Stimulated activated CD8-positive, alpha-beta memory T cell treated with anti-CD3 and anti-CD28 coated beads, Interleukin-12 subunit alpha, Interleukin-12 subunit beta, amount 100 ng/mL, for 1 hour (primary cell): ENCODE measurements at places on chromosomes 6 and 20.

GRCh38 chr6:38021029-38021428, 201.5 kb downstream of the ZFAND3 start:
- no peak for DNase-seq

DNA sequence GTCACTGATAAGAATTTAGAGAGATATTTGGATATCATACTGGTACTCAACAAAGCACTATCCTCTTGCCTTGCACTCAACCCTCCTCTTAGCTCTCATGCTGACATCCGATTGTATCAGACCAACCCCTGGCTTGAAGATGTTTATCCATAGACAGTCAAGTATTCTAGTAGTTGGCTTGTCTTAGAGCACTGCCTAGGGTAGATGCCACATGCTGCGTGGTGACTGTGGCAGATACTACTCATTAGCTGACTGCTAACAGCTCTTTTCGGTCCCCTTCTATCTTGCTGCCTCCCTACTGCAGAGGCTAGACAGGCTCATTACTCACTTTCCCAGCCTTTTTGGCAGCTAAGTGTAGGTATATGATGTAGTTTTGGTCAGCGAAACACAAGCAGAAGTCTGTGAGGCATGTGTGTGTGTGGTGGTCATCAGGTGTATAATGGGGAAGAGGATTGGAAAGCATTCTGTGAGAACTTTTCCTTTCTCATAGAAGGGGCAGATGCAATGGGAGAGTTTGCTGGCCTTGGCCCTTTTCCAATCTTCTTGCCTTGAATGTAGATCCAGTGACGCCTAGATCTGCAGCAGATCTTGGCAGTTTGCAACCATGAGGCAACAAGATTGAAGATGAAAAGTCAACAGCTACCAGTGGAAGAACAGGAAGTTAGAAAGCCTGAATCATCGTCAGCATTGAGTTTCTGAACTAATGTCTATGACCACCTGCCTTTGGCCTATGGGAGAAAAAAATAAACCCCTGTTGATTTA, 4.4 kb upstream of the IFNGR1 start:
- no peak for DNase-seq

- DNase-seq, result no peak
These were observed 209.7 kb upstream of the SUPT3H start for GRCh38 chr6:45587229-45588060.

- DNase-seq, result no peak
These were observed 52.8 kb upstream of the AKIRIN2 start for GRCh38 chr6:87754828-87755227.

DNA sequence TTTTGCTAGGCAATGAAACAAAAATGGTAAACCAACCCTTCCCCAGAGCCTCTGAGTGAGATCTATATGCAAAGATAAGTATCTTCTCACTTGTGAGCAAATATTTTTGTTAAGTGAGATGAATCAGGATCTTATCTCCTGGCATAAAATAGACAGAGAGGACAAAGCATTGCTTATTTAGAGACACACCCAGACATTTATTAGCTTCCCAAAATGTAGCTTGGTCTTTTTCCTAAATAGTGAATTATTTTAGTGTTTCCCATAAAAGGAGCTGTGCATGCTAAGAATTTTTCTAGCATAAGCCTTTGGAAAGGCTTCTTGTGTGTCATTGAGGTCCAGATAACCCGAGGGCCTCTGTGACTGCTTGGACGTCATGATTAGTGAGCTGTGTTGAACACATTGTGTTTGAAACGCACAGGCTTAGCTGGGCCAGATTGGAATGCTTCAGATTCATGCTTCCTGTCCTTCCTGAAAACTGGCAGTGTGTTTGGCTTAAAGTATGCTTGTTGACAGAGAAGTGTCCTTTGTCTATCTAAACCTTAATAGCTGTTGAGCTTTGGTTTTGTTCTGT, 16.5 kb downstream of the MTHFD1L start:
- DNase-seq, result no peak

GRCh38 chr6:90214461-90214860, 82.2 kb downstream of the BACH2 start:
- no peak for DNase-seq

- DNase-seq, result no peak
These were observed 23.9 kb upstream of the E2F3 start for GRCh38 chr6:20377623-20378265.

GRCh38 chr20:24634855-24635254, 165.4 kb downstream of the SYNDIG1 start:
- no peak for DNase-seq

GRCh38 chr6:16273256-16273655, 34.9 kb downstream of the GMPR start:
- no peak for DNase-seq

DNA sequence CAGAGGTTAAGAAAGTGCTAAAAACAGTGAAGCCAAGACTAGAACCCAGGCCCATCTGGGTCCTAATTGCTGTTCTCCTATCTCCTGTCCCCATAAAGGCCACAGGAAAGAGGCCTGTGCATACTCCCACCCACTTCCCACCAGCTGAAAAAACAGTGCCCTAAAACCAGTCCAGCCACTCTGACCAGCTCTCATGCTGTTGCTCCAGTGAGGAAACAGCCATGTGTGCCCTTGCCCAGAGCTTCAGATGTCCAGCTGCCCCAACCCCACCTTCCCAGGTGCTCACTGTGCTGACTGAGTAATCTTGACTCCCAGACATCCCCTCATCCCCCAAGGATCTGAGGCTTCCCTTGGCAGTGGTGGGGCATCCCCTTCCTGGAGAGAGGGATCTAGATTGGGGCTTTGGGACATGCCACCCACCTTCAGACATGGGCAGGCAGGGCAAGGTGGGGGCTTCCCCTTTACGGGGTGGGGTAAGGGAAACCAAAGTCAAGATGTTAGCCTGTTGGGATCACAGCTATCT, 28.7 kb downstream of the KCNK5 start:
- DNase-seq, result no peak

- no peak for DNase-seq
These were observed 196.5 kb upstream of the THBS2 start for GRCh38 chr6:169450097-169450496.

DNA sequence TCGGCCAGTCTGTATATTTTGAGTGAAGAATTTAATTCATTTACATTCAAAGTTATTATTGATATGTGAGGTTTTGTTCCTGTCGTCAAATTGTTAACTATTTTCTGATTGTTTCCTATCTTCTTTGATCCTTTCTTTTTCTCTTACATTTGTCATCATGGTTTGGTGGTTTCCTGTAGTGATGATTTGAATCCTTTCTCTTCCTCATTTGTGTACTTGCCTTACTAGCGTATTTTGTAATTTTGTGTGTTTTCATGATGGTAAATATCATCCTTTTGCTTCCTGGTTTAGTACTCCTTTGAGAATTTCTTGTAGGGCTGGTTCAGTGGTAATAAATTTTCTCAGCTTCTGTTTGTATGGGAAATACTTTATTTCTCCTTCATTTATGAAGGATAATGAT, 151.7 kb upstream of the CEP162 start:
- no peak for DNase-seq

DNA sequence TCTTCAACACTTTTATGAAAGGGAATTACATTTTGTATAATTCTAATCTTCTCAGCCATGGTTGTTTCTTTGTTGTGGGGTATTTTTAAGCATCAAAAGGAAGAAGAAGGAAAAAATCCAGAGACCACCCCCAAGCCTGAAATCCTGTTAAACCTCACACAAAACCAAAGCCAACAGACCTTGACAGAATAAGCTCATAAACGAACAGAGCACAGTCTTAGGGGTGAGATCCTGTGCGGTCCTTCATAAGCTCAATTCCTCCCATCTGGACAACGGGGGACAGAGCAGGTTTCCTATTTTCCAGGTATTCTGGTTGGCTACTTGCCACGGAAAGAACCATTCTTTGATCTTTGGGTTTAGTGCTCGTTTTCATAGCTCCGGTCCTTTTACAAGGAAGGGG, 151.3 kb upstream of the SULF2 start:
- DNase-seq, result no peak

DNA sequence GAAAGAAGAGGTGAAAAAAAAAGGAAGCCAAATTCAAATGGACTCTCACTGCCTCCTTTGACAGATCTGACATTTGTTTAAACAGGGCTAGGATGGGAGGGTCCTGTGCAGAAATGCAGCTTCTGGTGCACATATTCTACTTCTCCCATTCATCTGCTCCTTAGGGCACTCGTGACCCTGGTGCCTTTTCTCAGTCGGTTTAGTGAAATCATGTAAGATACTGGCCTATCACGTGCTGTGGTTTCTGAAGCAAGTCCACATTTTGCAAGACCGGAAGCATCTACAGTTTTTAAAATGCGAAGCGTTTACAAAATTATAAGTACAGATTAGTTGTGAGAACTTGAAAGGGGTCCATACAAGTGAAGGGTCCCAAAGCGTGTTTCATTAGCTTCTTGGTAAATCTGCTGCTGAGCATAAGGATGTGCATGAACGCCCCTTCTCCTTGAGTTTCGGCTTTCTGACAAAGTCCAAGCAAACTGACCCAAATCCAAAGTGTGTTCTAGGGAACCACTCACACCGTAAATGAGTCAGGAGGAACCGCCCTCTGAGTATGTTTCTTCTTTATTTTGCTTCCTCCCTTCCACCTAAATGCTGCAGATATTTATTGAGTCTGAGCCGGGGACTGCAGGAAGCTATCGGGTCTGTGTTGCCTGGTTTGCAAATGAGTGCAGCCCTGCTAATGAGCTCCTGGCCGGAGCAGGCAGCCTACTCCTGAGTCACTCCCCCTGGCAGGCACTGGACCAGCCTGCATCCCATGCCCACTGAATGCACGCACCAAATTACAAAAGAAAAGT, 323.8 kb upstream of the JARID2 start:
- DNase-seq, result no peak

GRCh38 chr6:36130667-36131510, 576 bp downstream of the MAPK13 start:
- DNase-seq, result no peak

DNA sequence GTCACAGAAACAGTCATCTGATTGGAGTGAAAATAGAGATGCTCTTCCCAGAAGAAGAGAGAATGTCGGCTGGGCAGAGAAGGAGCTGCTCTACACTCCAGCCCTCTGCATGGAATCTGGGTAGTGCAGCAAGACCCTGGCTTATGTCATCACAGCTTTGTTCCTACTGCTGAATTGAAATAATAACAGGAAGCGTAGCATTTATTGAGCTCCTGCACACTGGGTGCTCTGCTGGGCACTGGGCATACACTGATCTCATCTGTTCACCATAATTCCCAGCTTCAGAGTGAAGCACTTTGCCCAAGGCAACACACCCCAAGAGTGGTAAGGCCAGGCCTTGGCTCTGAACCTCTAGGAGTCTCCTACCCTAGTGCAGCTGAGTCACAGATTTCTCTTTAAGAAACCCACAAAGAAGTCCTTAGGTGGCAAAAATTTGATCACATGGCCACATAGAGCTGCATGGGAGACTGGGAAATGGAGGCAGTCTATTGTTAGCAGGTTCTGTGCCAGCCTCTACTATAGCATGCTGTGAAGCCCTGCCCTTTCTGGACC, 3.9 kb upstream of the SDCBP2 start:
- DNase-seq, result no peak

DNA sequence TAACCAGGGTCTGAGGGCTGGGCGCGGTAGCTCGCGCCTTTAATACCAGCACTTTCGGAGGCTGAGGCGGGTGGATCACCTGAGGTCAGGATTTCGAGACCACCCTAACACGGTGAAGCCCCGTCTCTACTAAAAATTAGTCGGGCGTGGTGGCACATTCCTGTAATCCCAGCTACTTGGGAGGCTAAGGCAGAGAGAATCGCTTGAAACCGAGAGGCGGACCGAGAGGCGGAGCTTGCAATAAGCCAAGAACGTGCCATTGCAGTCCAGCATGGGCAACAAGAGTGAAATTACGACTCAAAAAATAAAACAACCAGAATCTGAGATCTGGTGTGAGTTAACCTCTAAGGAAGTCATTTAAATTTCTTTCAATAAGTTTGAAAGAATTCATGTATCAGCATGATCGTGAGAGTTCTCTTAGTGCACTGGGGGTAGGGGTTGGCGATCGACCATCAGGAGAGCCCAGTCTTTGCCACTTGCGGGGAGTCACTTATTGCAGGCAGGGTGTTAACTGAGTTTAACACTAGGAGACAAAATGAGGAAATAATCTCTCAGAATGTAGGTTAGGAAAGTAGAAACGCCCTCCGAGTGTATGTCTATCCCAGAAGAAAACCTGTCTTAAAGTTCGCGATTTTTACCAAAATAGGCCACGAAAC, 206.5 kb upstream of the ZNF184 start:
- DNase-seq, result no peak

DNA sequence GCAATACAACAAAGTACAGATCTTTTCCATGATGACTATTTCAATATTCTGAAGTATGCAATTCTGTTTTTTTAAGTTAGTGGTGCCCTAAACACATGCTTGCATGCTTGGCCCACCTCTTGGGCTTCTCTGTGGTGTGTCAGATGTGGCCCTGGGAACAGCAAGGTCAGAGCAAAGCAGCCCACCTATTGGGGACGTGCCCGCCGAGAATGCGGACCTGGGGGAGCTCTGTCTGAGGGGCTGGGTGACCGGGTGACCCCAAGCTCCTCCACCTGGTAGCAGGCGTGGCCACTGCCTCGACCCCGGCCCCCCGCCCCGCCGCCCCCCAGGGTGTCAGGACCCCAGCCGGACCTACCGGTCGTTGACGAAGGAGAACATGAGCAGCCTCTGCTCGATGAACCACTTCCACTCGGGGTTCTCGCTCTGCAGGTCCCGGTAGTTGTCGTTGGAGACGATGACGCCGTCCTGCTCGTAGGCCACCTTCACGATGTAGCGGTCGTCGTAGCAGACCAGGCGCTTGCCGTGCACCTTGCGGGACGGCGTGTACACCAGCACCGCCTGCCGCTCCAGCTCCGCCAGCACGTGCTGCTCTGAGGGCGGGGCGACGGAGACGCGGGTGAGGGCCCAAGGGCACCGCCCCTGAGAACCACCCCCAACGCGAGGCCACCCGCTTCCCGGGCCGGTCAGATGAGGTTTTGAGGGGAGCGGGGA, 28.3 kb downstream of the ZC3H12D start:
- DNase-seq, result no peak

GRCh38 chr6:22765015-22765414, 195.6 kb downstream of the HDGFL1 start:
- DNase-seq, result no peak

DNA sequence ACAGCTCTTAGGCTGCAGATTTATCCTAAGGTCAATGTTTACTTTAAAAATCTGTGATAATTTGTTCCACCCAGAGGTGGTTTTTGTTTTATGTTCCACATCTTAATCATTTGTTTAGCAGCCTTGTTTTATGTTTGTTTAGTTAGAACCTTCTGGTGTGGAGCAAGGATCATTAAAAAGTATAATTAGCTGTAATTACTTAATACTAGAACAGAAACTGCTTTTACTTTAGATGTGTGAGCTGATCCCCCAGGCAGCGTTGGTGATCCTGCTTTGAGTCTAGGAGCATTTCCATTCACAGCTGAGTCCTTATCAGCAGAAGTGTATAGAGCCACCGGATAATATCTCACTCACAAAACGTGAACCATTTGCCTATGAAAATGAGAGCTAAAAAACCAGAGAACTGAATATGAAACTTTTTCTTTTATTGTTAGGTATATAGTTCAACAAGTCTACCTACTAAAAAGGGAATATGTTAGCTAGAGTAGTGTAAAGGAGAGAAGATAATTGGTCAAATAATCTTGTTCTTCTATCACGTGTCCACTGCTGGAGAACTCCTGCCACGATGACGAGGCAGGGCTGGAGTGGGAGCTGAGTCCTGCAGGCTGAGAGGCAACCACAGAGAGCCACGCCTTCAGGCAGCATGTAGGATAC, 78.5 kb downstream of the TRMT11 start:
- DNase-seq, result no peak

- no peak for DNase-seq
These were observed 2.6 kb downstream of the MAN1A1 start for GRCh38 chr6:119346936-119347335.

- no peak for DNase-seq
These were observed 532.7 kb downstream of the BCKDHB start for GRCh38 chr6:80639181-80639629.
